Progenitor cell of endocrine pancreas (in vitro differentiated cells): ENCODE measurements at places on chromosomes 2 and 18. TPM values are rescaled to one million over a fixed set of nuclear protein-coding genes. Genes with fewer than 3 reads are reported as not detected.

GRCh38 chr2:236636261-236636660 is 66.6 kb downstream of the ACKR3 start:
- peaks cover 1% of the 10 kb centered on the region for H3K36me3 ChIP-seq
- H3K4me3 ChIP-seq = no peak overlapping the region
- H3K27ac ChIP-seq = no peak overlapping the region
- no peaks in the 10 kb centered on the region for H3K4me1 ChIP-seq

DNA sequence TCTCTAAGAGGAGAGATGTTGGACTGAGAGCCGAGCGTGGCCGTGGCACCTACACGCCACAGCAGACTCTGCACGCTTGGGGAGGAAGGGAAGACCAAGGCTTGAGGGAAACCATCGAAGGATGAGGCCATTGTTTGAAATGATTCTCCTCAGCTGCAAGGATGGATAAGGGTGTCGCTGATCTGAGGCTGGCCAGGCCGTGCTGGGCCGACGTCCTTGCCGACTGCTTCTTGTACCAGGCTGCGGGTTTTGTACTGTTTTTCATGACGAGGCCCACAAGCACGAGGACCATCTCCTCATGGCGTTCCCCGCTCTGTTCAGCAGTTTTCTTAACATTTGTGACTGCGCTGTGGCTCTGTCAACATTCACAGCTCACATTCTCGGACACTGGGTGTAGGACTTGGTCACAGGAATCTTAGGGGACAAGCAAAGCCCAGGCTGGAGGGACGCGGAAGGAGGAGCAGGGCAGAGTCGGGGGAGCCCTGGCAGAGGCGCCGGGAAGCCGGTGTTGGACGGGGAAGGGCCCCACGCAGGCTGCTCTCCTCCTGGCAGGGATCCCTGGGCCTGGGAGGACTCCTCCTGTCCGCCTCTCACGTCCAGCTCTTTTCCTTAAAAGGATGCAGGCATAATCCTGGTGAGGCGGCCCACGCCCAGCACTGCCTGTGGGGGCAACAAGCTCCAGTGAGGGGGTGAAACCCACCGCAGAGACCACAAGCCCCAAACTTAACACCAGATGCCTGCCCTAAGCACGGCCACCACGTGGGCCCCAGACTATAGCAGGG is 259.0 kb upstream of the SALL3 start:
- no peak overlapping the region for H3K4me3 ChIP-seq
- DNase-seq = no peak
- H3K36me3 ChIP-seq = no peaks in the 10 kb centered on the region
- no peak overlapping the region for H3K27ac ChIP-seq

GRCh38 chr2:16881122-16881521 is 215.5 kb upstream of the CYRIA start:
- H3K27ac ChIP-seq = no peak overlapping the region
- no peak for DNase-seq
- no peaks in the 10 kb centered on the region for H3K27me3 ChIP-seq
- no peaks in the 10 kb centered on the region for H3K4me1 ChIP-seq
- H3K36me3 ChIP-seq = no peaks in the 10 kb centered on the region

GRCh38 chr18:13398631-13399030 is 180.1 kb downstream of the LDLRAD4 start:
- H3K4me3 ChIP-seq = no peak overlapping the region
- peaks cover 73% of the 10 kb centered on the region for H3K27me3 ChIP-seq
- no peaks in the 10 kb centered on the region for H3K36me3 ChIP-seq
- H3K4me1 ChIP-seq = peaks cover 23% of the 10 kb centered on the region
- H3K27ac ChIP-seq = no peak overlapping the region

DNA sequence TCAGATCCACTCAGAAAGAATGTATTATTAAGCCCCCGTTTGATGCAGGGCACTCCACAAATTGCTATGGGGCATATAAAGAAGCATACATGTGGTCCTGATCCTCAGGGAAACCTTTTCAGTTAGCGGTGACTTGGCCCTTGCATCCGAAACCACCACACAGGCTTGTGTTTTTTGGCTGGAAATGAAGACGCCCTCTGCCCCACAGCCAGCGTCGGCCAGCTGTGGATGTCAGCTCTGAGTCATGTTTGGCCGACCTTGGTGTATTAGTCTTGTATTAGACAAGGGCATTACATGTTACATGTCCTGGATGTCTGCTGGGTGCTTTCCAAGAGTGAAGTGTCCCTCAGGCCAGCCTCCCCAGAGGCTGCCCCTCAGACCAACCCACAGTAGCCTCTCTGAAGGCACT is 107.6 kb upstream of the MAP3K20 start:
- H3K36me3 ChIP-seq = no peaks in the 10 kb centered on the region
- no peak overlapping the region for H3K27ac ChIP-seq
- H3K27me3 ChIP-seq = no peaks in the 10 kb centered on the region
- DNase-seq = no peak
- no peak overlapping the region for H3K4me3 ChIP-seq
- H3K4me1 ChIP-seq = no peaks in the 10 kb centered on the region

Gene PXDN
- 242 and 256 TPM in 2 replicates for total RNA-seq

Gene RAB12
- total RNA-seq = 15.4 and 18.6 TPM in 2 replicates

Gene ACKR3
- total RNA-seq = 18.8 and 23.3 TPM in 2 replicates

Gene PTMA
- total RNA-seq = 1,066 and 1,116 TPM in 2 replicates
